HFFc6 (cell line): ENCODE measurements at places on chromosomes 1 and 21. TPM values are rescaled to one million over a fixed set of nuclear protein-coding genes. Genes with fewer than 3 reads are reported as not detected.

BPNT1 gene
- total RNA-seq: 23.9 to 27.5 TPM (median 26.9 TPM) in 3 replicates

FCGR2B gene
- not detected in 3 replicates for total RNA-seq

PPM1J gene
- 1.1 to 1.6 TPM (median 1.2 TPM) in 3 replicates for total RNA-seq

COL8A2 gene
- 1.9 and 5.7 TPM in 2 replicates for total RNA-seq

ALX3 gene
- total RNA-seq: 1.3 to 10.4 TPM (median 9.8 TPM) in 3 replicates

KRTAP19-4 gene
- not detected in 3 replicates for total RNA-seq

SPRR2D gene
- not detected in 3 replicates for total RNA-seq

OR2T10 gene
- total RNA-seq: not detected in 3 replicates

- peaks cover 3% of the 10 kb centered on the region for H3K27me3 ChIP-seq
- no peak for DNase-seq
- H3K4me1 ChIP-seq: no peaks in the 10 kb centered on the region
- H3K4me3 ChIP-seq: no peak overlapping the region
These were observed 11.2 kb upstream of the RRP15 start for GRCh38 chr1:218273762-218274479.

DNA sequence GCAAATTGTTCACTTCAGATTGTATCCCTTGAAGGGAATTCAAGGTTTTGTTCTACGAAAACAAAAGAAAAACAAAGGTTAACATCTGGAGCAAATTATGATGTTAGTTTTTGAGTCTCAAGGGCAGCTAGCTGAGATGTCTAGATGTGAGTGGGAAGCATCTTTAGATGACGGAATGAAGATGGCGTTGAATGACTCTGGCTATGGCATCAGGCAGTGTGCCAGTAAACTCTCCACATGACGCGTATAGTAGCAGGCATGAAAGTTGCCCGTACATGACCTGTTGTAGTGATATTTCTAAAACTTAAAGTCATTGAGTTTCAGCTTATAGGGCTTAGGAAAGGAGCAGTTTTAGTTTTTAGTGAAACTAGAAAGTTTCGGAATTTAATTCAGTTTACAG is 12.3 kb upstream of the SDC3 start:
- no peaks in the 10 kb centered on the region for H3K36me3 ChIP-seq
- no peak overlapping the region for H3K27ac ChIP-seq
- no peak for DNase-seq
- H3K27me3 ChIP-seq: peaks cover 3% of the 10 kb centered on the region
- peaks cover 22% of the 10 kb centered on the region for H3K4me1 ChIP-seq

DNA sequence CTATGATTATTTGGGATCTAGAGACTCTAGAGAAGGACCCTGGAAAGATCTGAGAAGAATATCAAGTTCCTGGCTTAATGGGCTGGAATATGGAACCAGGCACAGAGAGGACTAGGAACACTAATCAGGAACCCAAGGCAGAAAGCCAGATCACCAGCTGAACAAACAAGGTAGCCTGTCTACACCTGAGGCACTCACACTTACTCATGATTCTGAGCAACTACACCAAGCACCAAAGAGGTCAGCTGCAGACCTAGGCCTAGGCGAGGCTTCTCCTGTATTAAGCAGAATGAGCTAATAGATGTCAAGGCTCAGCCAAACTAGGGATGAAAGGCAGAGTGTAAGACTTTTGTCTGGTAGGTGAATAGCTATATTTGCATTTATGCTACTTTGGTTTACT is 368.1 kb downstream of the LTN1 start:
- peaks cover 37% of the 10 kb centered on the region for H3K36me3 ChIP-seq
- peak overlapping the region; percentile 38 for H3K27ac ChIP-seq
- H3K4me3 ChIP-seq: no peak overlapping the region

DNA sequence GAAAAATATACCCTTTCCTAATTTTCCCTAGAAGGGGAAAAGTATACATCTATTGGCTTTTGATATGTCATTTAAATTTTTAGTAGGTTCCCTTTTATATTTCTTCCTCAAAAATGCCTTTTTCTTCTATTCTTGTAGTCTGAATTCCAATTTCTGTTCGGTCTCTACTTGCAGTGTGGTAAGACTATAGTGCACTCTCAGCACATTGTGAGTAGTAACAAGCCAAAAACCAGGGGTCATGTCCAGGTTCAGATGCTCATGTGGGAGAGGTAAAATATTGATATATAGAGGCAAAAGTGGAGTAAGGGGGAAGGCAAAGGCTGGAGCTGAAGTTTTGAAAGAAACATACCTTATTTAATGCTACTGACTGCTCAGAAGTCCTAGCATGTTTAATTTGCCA is 4.0 kb upstream of the FCGR2A start:
- no peaks in the 10 kb centered on the region for H3K36me3 ChIP-seq
- no peak overlapping the region for H3K27ac ChIP-seq
- peaks cover 1% of the 10 kb centered on the region; the same call in 1 of the 2 replicates for H3K4me1 ChIP-seq
- peaks cover 19% of the 10 kb centered on the region for H3K27me3 ChIP-seq
- no peak overlapping the region for H3K4me3 ChIP-seq
- DNase-seq: no peak

DNA sequence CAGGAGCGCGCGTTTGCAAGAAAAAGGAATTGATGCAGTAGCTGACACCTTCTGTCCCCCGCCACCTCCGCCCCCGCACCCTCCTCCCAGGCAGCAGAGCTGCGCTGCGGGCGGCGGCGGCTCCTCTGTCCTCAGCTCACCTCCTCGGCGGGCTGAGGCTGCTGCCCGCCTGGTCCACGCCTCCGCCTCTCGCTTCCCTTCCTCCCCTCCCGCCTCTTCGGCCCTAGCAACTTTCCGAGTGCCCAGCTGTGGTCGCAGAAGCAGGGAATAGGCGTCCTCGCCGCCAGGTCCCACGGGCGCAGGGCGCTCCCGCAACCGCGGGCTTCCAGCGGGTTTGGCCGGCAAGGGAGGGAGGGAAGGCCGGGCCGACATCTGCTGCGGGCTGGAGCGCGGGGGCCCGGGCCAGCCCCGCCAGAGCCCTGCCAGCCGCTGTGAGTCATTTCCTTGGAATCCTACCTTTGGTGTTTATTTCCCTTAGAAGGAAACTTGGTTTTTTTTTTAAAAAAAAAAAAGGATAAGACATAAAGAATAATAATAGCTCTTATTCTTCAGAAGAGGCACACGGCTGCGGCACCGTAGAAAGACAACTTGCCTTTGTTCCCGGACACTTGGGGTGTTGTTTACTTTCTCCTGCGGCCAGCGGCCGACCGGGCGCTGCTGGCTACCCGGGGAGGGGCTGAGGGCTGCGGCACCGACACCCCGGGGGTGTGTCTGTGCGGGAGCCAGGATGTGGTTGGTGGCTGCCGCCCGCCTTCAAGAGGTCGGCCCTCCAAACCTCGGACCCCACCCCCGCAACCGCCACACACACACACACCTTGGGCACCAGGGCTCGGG is 1.1 kb downstream of the SERTAD4 start:
- H3K4me1 ChIP-seq: peaks cover 38% of the 10 kb centered on the region
- no peak for DNase-seq
- peaks cover 3% of the 10 kb centered on the region; the same call in 1 of the 2 replicates for H3K27me3 ChIP-seq
- H3K4me3 ChIP-seq: peak overlapping the region; percentile 87

GRCh38 chr1:174171073-174171472 is 11.8 kb downstream of the RABGAP1L start:
- no peak overlapping the region for H3K27ac ChIP-seq
- H3K4me1 ChIP-seq: no peaks in the 10 kb centered on the region
- no peak for DNase-seq
- no peaks in the 10 kb centered on the region for H3K36me3 ChIP-seq
- no peaks in the 10 kb centered on the region for H3K27me3 ChIP-seq
- H3K4me3 ChIP-seq: no peak overlapping the region

GRCh38 chr1:226027538-226028217 is 28.5 kb upstream of the SDE2 start:
- no peaks in the 10 kb centered on the region for H3K36me3 ChIP-seq
- H3K4me3 ChIP-seq: no peak overlapping the region
- peaks cover 10% of the 10 kb centered on the region for H3K27me3 ChIP-seq
- no peak overlapping the region for H3K27ac ChIP-seq

DNA sequence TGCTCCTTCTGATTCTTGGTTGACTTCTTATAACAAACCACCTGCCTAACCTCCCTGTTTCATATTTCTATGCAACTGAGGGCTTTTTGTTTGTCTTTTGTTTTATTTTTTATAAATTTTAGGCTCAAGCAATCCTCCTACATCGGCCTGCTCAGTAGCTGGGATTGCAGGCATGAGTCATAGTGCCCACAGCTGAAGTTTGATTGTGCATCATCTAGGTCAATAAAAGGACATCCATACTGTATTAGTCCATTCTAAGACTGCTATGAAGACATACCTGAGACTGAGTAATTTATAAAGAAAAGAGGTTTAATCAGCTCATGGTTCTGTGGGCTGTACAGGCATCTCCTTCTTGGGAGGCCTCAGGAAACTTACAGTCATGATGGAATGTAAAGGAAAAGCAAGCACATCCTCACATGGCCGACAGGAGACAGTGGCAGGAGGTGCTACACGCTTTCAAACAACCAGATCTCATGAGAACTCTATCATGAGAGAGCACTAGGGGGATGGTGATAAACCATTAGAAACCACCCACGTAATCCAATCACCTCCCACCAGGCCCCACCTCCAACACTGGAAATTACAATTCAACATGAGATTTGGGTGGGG is 285.0 kb downstream of the SIPA1L2 start:
- H3K4me1 ChIP-seq: no peaks in the 10 kb centered on the region
- no peaks in the 10 kb centered on the region for H3K27me3 ChIP-seq
- no peak overlapping the region for H3K4me3 ChIP-seq
- no peak overlapping the region for H3K27ac ChIP-seq

DNA sequence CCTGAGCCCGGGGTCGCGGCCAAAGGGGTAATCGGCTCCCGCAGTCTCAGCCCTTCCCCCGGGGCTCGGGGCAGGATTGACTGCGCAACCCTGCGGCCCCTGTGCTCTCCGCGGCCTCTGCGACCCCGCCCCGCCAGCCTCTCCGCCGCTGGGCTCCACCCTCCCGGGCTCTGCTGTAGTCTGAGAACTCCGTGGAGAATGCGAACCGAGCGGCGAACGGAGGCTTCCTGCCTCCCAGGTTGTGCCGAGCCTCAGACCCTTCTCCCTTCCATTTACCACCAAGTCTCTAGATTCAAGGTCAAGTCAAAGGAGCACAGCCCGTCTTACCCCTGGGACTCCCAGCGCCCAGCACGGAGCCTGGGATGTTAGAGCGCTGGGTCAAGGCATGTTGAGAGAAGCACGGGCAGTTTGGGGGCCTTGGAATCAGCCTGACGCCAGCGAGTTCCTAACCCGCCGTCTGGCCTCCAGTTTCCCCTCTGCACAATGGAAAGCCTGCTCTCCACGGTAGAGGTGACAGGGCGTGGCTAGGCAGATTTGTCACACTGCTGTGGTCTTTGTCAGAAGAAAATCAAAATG is 3.0 kb downstream of the ATP2B4 start:
- H3K27ac ChIP-seq: peak overlapping the region; percentile 93
- H3K4me3 ChIP-seq: peak overlapping the region; percentile 99
- peaks cover 54% of the 10 kb centered on the region for H3K4me1 ChIP-seq
- peaks cover 3% of the 10 kb centered on the region for H3K27me3 ChIP-seq
- H3K36me3 ChIP-seq: peaks cover 49% of the 10 kb centered on the region

DNA sequence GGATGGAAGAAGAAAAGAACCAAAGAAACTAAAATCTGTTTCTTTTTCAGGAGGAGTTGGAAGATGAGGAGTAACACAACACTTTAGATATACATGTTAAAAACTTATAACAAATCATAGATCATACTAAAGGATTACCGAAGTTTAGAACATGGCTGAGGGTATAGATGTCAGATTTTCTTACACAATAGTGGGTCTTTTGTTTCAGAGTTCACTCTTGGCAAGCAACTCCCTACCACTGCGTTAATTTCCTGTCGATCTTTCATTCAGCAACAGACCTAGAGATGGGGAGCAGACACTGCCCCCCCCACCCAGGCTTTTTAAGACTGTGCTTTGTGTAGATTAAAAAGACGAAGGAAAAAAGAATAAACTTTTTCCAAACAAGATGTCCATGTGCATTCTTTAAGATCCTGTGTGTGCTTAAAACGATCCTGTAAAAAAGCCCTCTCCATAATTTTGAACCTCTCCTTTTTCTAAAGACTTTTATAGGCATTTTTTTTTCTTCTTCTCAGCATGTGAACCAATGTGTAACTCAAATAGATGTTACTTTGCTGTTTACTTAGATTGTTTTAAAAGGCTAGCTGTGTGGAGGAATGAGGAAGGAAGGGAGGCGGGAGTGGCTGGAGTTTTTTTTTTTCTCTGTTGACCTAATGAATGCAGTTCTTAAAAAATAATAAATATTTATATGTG is 50.4 kb downstream of the NFIA start:
- H3K27ac ChIP-seq: peak overlapping the region; percentile 1; the same call in 1 of the 2 replicates
- H3K27me3 ChIP-seq: no peaks in the 10 kb centered on the region; the same call in 1 of the 2 replicates
- no peaks in the 10 kb centered on the region for H3K36me3 ChIP-seq
- no peak for DNase-seq

- H3K27me3 ChIP-seq: peaks cover 6% of the 10 kb centered on the region
- no peak overlapping the region for H3K4me3 ChIP-seq
- peaks cover 27% of the 10 kb centered on the region for H3K36me3 ChIP-seq
- no peak overlapping the region for H3K27ac ChIP-seq
- DNase-seq: no peak
- H3K4me1 ChIP-seq: no peaks in the 10 kb centered on the region
These were observed 11.7 kb upstream of the FUCA1 start for GRCh38 chr1:23879809-23880208.

DNA sequence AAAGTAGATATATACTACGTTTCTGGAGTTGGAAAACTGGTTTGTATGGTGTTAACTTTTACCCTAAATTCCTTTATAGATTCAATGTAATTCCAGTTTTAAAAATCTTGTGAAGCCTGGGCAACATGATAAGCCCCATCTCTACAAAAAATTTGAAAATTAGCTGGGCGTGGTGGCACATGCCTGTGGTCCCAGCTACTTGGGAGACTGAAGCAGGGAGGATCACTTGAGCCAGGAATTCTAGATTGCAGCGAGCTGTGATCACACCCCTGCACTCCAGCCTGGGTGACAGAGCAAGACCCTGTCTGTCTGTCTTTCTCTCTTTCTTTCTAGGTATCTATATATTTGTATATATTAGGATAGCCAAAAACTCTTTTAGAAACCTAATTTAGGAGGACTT is 141.9 kb downstream of the CLEC20A start:
- peaks cover 55% of the 10 kb centered on the region for H3K4me1 ChIP-seq
- peaks cover 11% of the 10 kb centered on the region for H3K36me3 ChIP-seq
- no peak overlapping the region for H3K27ac ChIP-seq
- H3K4me3 ChIP-seq: no peak overlapping the region

DNA sequence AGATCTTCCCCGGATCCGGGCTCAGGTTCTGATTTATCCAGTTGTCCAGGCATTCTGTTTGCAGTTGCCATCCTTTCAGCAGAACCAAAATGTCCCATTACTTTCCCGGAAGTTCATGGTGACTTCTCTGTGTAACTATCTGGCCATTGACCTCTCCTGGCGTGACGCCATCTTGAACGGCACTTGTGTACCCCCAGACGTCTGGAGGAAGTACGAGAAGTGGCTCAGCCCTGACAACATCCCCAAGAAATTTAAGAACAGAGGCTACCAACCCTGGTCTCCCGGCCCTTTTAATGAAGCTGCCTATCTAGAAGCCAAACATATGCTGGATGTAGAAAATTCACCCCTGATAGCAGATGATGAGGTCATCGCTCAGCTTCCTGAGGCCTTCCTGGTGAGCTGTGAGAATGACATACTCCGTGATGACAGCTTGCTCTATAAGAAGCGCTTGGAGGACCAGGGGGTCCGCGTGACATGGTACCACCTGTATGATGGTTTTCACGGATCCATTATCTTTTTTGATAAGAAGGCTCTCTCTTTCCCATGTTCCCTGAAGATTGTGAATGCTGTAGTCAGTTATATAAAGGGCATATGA is 22.4 kb downstream of the AADACL4 start:
- peaks cover 12% of the 10 kb centered on the region for H3K27me3 ChIP-seq
- H3K4me3 ChIP-seq: no peak overlapping the region
- DNase-seq: no peak
- H3K27ac ChIP-seq: no peak overlapping the region
- H3K4me1 ChIP-seq: no peaks in the 10 kb centered on the region
